Activated CD4-positive, alpha-beta T cell treated with anti-CD3 and anti-CD28 coated beads, Interleukin-2, amount 10 ng/mL, durations not matched to agents 7 days and 5 days (primary cell): ENCODE measurements at places on chromosomes 7 and 10. TPM values are rescaled to one million over a fixed set of nuclear protein-coding genes. Genes with fewer than 3 reads are reported as not detected.

GRCh38 chr7:155529845-155530244, 16.5 kb downstream of the CNPY1 start:
- no peaks in the 10 kb centered on the region for H3K36me3 ChIP-seq
- H3K4me1 ChIP-seq: peaks cover 9% of the 10 kb centered on the region
- no peak overlapping the region for H3K27ac ChIP-seq
- no peak overlapping the region for H3K4me3 ChIP-seq

- no peak overlapping the region for H3K27ac ChIP-seq
- H3K27me3 ChIP-seq: no peaks in the 10 kb centered on the region
- no peaks in the 10 kb centered on the region for H3K36me3 ChIP-seq
- H3K4me3 ChIP-seq: no peak overlapping the region
- no peak for DNase-seq
Measured at GRCh38 chr10:51651063-51651462, 48.3 kb downstream of the CSTF2T start.

The ADRA2A gene
- total RNA-seq: not detected

- DNase-seq: no peak
- no peak overlapping the region for H3K4me3 ChIP-seq
- H3K4me1 ChIP-seq: no peaks in the 10 kb centered on the region
- no peaks in the 10 kb centered on the region for H3K36me3 ChIP-seq
- H3K27ac ChIP-seq: no peak overlapping the region
- H3K27me3 ChIP-seq: no peaks in the 10 kb centered on the region
Measured at GRCh38 chr7:11593322-11593721, 238.7 kb downstream of the THSD7A start.

The COL1A2 gene
- 0.06 TPM for total RNA-seq

The SMO gene
- total RNA-seq: not detected

The ITPRID1 gene
- total RNA-seq: not detected

The ZNF32 gene
- 19.0 TPM for total RNA-seq

DNA sequence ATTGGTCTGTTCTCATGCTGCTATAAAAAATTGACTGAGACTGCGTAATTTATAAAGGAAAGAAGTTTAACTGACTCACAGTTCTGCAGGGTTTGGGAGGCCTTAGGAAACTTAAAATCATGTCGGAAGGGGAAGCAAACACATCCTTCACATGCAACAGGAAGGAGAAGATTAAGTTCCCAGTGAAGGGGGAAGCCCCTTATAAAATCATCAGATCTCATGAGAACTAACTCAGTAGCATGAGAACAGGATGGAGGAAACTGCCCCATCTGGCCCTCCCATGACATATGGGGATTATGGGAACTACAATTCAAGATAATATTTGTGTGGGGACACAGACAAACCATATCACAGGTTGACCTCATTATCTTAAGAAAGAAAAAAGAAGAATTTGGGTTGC, 134.5 kb downstream of the PPP1R3A start:
- no peaks in the 10 kb centered on the region for H3K36me3 ChIP-seq
- no peaks in the 10 kb centered on the region for H3K27me3 ChIP-seq
- H3K4me3 ChIP-seq: no peak overlapping the region
- no peak overlapping the region for H3K27ac ChIP-seq
- DNase-seq: no peak

The CCDC3 gene
- 0.10 TPM for total RNA-seq

DNA sequence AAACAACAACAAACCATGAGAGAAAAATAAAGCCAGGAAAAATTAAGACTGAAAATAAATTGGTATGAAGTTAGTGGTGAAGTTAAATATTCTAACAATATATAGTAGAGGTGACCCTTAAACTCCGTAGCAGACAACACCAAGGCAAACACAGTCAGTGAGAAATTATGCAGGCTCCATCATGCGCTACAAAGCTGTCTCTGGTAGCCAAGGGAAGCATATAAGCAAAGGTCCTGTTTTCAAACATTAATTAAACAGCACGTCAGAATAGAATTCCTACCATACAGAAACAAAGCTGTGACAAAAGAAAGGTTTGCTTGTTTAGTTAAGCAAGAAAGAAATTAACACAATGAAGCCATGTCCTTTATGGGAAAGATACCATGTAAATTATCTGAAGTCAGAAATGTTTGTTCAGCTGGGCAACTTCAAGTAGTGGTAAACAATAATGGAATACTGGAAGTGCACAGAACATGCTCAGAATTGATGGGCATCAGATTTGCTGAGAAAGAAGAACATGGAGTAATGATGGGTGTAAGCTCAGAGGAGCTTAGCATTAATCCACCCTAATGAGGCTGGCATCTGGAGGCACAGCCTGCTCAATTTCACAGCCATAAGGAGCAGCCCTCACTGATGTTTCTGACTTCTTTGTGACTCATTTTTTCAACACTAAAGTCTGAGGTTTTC, 75.7 kb downstream of the IGF2BP3 start:
- H3K27ac ChIP-seq: no peak overlapping the region
- no peaks in the 10 kb centered on the region for H3K36me3 ChIP-seq
- no peak overlapping the region for H3K4me3 ChIP-seq
- no peaks in the 10 kb centered on the region for H3K4me1 ChIP-seq
- DNase-seq: no peak
- no peaks in the 10 kb centered on the region for H3K27me3 ChIP-seq

GRCh38 chr10:133489816-133490588, 36.3 kb downstream of the SCART1 start:
- no peak for DNase-seq
- peaks cover 14% of the 10 kb centered on the region for H3K27me3 ChIP-seq
- H3K36me3 ChIP-seq: peaks cover 2% of the 10 kb centered on the region

The CNNM1 gene
- 0.54 TPM for total RNA-seq

DNA sequence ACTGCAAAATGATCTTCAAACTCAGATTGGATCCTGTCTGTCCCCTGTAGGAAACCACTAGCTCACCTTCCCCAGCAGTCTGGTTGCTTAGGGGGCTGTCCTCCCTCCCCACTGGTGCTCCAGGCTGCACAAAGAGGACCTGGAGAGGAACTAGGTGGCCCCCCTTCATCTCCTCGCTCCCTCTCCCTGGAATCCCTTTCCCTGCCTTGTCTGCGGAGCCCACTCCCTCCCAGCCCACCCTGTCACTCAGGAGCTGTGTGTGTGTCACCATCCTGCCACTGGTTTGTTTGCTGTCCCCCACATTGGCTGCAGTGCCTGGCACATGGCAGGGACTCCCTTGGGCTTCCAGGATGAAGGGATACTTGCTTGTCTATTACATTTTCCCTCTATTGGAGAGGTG, 35.5 kb upstream of the ZMIZ2 start:
- H3K4me3 ChIP-seq: no peak overlapping the region
- H3K27me3 ChIP-seq: no peaks in the 10 kb centered on the region
- peak overlapping the region; percentile 60 for H3K27ac ChIP-seq
- peaks cover 8% of the 10 kb centered on the region for H3K4me1 ChIP-seq
- H3K36me3 ChIP-seq: peaks cover 8% of the 10 kb centered on the region
- DNase-seq: no peak

DNA sequence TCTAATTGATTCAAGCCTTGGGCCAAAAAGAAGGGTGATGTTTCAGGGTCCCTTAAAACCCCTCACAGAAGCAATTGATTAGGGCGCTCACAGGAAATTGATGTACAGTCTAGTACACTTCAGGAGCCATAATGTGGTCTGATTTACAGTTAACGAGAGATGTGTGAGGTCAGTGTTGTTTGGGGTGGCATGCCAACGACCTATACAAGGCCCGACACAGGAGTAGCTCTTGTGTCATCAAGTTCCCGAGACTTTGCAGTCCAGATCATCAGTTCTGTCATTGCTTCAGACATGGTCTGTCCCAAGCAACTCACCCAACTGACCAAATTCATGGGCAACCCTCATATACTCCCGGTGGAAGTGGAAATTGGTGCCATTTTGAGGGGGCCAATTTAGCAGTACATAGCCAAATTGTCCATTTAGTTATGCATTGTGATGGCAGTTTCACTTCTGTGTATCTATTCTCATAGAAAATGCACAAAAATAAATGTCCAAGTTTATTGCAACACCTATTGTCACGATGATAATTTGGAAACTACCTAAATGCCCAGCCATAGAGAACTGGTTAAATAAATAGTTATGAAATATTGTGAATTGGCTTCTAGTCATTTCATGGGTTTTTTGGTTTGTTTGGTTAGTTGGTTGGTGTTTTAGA, 18.0 kb upstream of the ARID5B start:
- H3K27ac ChIP-seq: no peak overlapping the region
- no peak overlapping the region for H3K4me3 ChIP-seq
- H3K27me3 ChIP-seq: no peaks in the 10 kb centered on the region
- DNase-seq: no peak

The NEUROG3 gene
- not detected for total RNA-seq

- H3K4me1 ChIP-seq: no peaks in the 10 kb centered on the region
- H3K36me3 ChIP-seq: no peaks in the 10 kb centered on the region
- H3K27me3 ChIP-seq: no peaks in the 10 kb centered on the region
- H3K27ac ChIP-seq: no peak overlapping the region
Measured at GRCh38 chr7:70091362-70091761, 493.1 kb downstream of the AUTS2 start.

GRCh38 chr10:44864051-44864450, 47.1 kb upstream of the TMEM72 start:
- no peak for DNase-seq
- no peaks in the 10 kb centered on the region for H3K36me3 ChIP-seq
- peaks cover 42% of the 10 kb centered on the region for H3K27me3 ChIP-seq

GRCh38 chr10:43284341-43284910, 17.6 kb upstream of the RASGEF1A start:
- DNase-seq: peak; percentile 63
- no peak overlapping the region for H3K4me3 ChIP-seq
- peaks cover 25% of the 10 kb centered on the region for H3K27me3 ChIP-seq
- peaks cover 41% of the 10 kb centered on the region for H3K4me1 ChIP-seq
- H3K36me3 ChIP-seq: peaks cover 1% of the 10 kb centered on the region
- no peak overlapping the region for H3K27ac ChIP-seq

DNA sequence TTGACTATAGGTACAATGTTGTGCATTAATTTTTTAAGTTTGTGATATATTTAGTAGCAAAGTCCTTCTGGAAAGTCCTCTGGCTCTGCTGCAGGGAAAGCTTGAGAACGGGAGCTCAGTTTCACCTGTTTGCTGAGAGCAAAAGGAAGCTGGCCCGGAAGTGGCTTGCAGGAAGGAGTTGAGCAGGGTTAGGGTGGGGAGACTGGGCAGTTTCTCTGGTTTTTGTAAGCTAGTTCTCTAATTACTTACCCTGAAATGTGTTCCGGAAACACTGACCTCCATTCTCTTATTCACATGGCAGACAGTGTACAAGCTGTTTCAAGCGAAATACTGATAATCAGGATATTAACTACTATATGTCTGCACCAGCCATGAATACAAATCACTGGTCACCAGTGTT, 22.3 kb downstream of the MAP3K8 start:
- H3K27ac ChIP-seq: peak overlapping the region; percentile 86
- H3K36me3 ChIP-seq: peaks cover 49% of the 10 kb centered on the region
- peak; percentile 51 for DNase-seq
- H3K27me3 ChIP-seq: no peaks in the 10 kb centered on the region
- peak overlapping the region; percentile 48 for H3K4me3 ChIP-seq
- peaks cover 41% of the 10 kb centered on the region for H3K4me1 ChIP-seq

DNA sequence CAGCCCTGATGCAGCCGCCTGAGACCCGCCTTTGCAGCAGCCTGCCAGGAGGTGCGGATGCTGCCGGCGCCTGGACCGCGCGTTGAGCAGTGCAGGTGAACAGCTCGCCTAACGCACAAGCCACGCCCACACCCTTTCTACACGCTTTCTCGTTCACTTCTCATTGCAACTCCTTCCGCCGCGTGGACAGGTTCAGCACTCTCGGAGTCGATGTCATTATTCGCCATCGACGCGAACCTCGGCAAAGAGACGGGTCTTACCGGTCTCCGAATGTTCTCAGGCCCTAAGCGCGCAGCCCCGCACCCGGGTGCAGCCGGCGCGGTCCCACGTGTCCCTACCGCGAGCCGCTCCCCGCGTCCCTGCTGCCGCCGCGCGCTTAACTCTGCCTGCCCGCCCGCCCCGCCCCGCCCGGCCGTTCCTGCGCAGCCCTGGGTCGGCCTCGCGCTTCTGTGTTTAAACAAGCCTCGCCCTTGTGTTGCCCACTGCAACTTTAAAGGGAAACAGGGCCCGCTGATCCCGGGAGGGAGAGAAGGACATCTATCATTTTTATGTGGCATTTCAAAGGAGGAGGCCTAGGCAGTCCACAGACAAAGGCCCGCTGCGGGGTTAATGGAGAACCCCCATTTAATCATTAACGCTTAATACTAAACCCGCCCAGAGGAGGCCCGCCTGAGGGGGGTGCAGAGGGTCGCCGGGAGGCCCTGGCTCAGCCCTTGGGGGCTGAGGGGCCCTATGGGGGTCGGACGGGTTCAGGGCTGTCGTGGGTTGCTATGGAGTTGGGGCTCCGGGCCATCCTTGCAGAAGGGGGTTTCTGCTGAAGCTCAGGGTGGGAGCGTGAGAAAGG, 128.5 kb downstream of the WDR11 start:
- DNase-seq: peak; percentile 18
- H3K36me3 ChIP-seq: peaks cover 3% of the 10 kb centered on the region
- no peaks in the 10 kb centered on the region for H3K4me1 ChIP-seq

- peaks cover 54% of the 10 kb centered on the region for H3K36me3 ChIP-seq
- H3K27me3 ChIP-seq: peaks cover 5% of the 10 kb centered on the region
- peak overlapping the region; percentile 85 for H3K27ac ChIP-seq
- H3K4me3 ChIP-seq: peak overlapping the region; percentile 79
- H3K4me1 ChIP-seq: peaks cover 48% of the 10 kb centered on the region
- no peak for DNase-seq
Measured at GRCh38 chr7:92831716-92832533, 4.4 kb downstream of the CDK6 start.

- no peaks in the 10 kb centered on the region for H3K36me3 ChIP-seq
- no peak overlapping the region for H3K27ac ChIP-seq
- no peak for DNase-seq
- H3K4me1 ChIP-seq: no peaks in the 10 kb centered on the region
Measured at GRCh38 chr7:17678896-17679295, 261.4 kb downstream of the SNX13 start.

DNA sequence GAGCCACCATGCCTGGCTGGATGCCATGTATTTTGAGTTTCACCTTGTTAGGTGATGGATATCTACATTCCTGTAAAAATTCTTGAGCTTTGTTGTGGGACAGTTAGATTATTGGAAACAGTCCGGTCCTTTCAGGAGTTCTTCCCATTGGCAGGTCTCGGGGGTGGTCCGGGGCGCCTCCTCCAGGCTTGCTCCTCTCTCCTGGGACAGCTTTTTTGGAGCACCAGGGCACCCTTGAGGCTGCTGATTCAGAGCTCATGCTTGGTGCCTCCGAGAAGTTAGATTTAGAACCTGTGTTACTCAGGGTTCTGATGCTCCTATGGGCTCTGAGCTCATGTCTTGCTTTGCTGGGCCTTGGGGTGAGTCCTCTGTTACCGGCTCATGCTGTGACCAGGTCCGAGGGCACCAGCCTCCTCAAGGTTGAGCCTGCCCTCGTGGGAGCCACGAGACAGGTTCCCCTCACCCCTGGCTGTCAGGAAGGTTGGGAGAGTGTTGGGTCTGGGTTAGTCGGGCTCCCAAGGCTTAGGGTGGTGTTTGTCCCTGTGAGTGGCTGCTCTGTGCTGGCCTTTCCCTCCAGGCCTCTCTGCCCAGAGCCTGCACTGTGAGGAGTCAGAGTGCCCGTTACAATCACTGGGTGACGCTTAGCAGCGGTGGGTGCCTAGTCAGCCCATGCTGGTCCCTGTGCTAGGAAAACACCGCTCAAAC, 6.0 kb downstream of the SPRN start:
- peaks cover 25% of the 10 kb centered on the region for H3K36me3 ChIP-seq
- H3K4me3 ChIP-seq: no peak overlapping the region
- DNase-seq: no peak
- H3K27me3 ChIP-seq: peaks cover under 1% of the 10 kb centered on the region
- no peaks in the 10 kb centered on the region for H3K4me1 ChIP-seq

The RARRES2 gene
- total RNA-seq: not detected

GRCh38 chr10:17764142-17764541, 12.1 kb downstream of the TMEM236 start:
- H3K27ac ChIP-seq: no peak overlapping the region
- H3K36me3 ChIP-seq: no peaks in the 10 kb centered on the region
- H3K4me3 ChIP-seq: no peak overlapping the region
- no peak for DNase-seq
- H3K4me1 ChIP-seq: no peaks in the 10 kb centered on the region
- H3K27me3 ChIP-seq: peaks cover 4% of the 10 kb centered on the region
